ENCODE measurements at places on chromosomes 2 and 18. TPM values are rescaled to one million over a fixed set of nuclear protein-coding genes. Genes with fewer than 3 reads are reported as not detected.

GRCh38 chr18:21632393-21632792 lies 20.3 kb downstream of the SNRPD1 start:
- DNase-seq, result no peak

SERPINB11 gene
- polyA plus RNA-seq, result not detected

GRCh38 chr2:14909795-14910194 lies 277.3 kb downstream of the LRATD1 start:
- no peak for DNase-seq

HAT1 gene
- polyA plus RNA-seq, result 96.2 TPM
